ENCODE measurements at places on chromosomes 6 and 20.

GRCh38 chr6:33426590-33427511 is 7.0 kb downstream of the SYNGAP1 start:
- DNase-seq: no peak

- no peak for DNase-seq
Measured at GRCh38 chr20:47067776-47068175, 173.1 kb downstream of the EYA2 start.

DNA sequence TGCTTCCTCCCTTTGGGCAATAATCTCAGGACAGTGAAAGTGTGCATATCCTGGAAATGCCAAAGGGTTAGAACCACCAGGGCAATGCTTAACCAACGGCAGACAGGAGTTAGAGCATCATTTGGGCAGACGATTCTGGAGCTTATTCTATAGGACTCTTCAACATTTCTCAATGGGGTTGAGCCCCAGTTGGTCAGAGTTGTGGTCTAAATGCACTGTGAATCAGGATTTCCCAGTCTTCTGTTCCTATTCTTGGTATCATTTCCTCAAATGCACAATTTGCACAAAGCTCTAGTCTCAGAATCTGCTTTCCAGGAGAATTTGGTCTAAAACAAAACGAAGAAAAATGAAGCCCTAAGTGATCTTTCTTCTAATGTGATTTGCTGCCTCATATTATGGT is 389.6 kb upstream of the JAG1 start:
- no peak for DNase-seq

DNA sequence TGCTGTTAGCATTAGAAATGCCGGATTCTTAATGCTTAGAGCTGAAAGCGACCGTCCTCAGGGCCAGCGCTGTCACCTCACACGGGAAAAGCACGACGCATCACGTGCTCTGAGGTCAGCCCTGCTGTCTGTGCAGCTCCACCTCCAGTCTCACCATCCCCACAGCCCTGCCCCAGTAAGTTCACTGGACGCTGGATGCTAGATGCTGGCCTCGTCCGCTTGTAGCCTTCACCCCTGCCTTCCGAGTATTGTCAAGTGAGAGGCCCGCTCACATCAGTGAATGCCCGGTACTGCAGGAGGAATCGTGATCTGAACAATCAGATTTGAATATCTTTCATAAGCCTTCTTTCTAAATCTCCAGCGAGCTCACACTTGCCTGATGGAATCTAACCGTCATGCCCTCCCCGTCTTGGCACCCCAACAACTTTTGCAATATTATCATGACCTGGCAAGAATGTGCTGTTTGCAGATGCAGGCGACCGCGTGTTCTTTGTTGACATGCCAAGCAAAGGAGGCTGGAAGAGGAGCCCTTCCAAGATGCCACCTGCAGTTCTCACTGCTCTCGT is 64.9 kb downstream of the DLL1 start:
- no peak for DNase-seq

- no peak for DNase-seq
Measured at GRCh38 chr6:35024551-35025054, 116.5 kb downstream of the TCP11 start.

- DNase-seq: no peak
Measured at GRCh38 chr6:138724015-138724414, 49.6 kb upstream of the CCDC28A start.

- no peak for DNase-seq
Measured at GRCh38 chr6:144077871-144078270, 17.5 kb downstream of the SF3B5 start.

- no peak for DNase-seq
Measured at GRCh38 chr20:37690626-37691369, 3.0 kb upstream of the CTNNBL1 start.
